Tibial artery (tissue), 4 donors: ENCODE measurements at places on chromosomes 2 and 18.

GRCh38 chr18:905948-906415 is 1.3 kb downstream of the ADCYAP1 start:
- DNase-seq = no peak

- DNase-seq = no peak
Measured at GRCh38 chr2:212921711-212922110, 229.7 kb downstream of the IKZF2 start.

DNA sequence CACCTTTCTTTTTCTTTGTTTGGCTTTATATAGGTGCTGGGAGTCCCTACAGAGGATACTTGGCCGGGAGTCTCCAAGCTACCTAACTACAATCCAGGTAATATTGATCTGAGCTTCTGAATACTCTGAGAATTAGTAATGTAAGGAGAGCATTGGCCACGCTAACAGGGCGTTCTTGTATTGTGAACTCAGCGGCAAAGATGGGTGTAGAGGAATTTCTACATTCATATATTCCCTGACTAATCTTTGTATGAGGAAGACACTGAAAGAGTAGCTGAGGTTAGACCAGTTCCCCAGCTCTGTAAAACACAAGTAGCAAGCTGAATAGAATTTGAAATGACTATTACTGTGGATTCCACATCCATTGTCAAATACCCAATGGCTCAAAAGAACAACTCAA is 48.5 kb downstream of the CDK15 start:
- DNase-seq = no peak

DNA sequence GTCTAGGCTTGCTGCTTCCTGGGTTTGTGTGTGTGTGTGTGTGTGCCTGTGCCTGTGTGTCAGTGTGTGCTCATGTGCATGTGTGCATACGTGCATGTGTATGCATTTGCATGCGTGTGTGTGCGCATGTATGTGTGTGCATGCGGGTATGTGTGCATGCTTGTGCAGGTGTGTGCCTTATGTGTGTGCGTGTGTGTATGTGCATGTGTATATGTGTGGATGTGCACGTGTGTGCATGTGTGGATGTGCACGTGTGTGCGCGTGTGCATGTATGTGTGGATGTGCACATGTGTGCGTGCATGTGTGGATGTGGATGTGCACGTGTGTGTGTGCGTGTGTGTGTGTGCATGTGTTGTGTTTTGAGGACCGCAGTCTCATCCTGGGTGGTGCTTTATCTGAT is 42.8 kb downstream of the LPIN1 start:
- no peak for DNase-seq

DNA sequence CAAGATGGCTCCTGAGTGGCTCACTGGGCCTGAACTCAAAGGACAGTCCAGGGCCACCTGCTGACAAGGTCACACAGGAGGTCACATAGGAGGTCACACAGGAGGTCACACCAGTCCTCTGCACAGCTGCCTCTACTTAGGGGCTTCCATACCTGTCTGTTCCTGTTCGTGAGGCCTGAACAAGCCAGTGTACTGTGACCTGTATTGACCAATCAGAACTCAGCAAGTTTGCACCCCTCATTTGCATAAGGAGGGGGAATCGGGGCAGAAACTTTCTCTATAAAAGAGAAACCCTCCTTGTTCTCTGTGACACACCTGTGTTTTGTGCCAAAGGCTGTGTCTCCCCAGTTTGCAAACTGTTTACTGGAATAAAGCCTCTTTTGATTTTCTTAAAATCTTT is 478.9 kb downstream of the EIPR1 start:
- DNase-seq = no peak

DNA sequence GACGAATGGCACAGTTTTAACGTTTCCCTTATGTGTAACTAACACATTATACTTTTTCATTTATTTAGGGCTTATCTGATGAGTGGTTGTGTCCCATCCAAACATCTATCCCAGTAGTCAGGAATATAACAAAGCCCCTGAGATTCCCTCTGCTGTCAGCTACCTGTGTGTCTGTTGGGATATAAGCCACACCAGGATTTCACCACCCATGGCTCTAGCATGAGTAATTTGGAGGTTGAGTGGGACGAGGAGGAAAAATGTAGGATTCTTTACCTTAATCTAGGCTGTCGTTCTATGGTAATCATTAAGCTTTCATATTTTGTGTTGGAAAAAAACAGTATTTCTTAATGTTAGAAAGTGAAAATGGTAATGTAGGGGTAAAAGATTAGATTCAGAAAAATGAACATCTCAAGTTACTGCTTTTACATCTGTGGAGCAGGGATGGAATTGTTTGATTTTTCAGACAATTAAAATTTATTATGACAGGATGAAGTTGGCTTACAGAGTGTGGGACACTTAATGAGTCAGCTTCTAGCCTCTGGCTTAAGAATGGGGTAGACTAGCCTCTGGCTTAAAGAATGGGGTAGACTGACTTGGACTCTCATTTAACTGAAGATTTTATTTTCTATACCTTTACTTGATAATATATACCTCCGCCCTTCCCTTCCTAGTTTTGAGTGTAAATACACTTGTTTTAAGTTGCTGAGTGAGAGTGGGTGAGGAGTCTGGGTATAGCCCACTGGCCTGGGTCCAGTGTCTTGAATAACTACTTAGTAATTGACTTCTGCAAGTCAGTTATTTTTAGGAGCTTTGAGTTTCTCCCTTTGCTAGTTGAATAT is 88.5 kb upstream of the RANBP2 start:
- no peak for DNase-seq

- DNase-seq = no peak
Measured at GRCh38 chr2:96977631-96978195, 8.7 kb downstream of the FAM178B start.

DNA sequence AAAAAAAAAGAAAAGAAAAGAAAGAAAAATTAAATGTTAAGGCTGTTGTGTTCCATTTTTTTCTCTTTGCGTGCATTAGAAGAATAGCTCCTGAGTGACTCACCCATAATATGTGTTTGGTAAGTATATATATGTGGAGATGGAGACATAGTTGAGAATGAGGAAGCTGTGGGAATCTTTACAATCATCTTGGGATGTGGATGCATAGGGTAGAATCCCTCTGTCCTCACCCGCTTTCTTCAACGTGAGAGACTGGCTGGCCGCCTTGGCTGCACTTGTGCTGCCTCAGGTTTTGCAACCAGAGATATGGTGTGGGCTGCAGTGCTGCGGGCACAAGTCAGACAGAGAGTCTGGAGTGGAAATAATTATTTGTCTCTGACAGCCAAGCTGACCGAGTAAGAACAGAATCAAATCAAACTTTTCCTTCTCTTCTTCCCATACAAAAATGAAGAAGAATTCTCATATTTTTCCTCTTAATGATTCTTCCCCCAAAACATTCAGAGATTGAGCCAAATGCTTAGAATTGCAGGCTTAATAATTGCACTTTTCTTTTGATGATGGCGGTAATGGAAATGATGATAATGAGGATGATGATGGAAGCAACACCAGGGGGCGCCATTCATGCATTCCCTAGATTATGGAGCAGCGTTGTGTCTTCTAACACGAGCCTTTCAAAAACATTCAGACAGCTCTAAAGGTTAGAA is 48.5 kb downstream of the SERPINB7 start:
- no peak for DNase-seq

DNA sequence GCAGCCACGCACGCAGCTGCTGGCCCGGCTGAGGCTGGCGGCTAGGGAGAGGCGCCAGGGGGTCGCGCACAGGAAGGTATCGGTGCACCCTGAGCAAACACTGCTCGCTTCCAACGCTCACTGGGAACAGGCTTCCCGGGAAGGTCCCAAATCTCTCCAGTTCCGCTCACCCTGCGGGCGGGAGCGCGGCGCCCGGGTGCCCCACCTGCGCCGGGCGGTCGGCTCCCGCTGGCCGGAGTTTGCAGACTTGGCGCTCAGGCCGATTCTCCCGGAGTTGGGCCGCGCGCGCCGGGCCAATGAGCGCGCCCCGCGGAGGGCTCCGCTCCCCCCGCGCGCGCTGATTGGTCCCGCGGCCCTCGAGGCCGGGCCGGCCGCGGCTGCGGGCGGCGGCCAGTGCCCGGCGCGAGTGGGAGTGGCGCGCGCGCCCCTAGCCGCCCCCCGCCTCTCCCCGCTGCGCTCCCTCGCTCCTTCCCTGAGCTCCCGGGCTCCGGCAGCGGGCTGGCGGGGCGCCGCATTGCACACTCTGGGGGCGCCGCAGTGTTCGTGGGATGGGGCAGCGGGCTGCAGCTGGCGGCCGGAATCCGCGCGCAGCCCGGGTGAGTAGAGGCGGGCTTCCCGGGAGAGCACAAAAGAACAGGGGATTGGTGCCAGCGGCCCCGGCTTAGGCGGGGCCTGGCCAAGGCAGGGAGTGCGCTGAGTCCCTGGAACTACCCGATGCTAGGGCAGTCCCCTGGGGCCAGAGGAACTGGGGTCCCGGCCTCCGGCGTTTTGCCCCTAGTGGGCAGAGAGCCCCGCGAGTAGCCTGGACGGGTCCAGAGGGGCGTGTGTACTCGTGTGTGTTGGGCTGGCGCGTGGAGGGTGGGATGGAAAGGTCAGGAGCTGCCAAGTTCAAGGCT is at the start of gene LYPD6:
Gene LYPD6, plus strand, starts transcription at position 461 of the 896 bp plus-strand sequence. CDS start 107,122 bp downstream, outside the sequence.
- peak; percentile 76 for DNase-seq

DNA sequence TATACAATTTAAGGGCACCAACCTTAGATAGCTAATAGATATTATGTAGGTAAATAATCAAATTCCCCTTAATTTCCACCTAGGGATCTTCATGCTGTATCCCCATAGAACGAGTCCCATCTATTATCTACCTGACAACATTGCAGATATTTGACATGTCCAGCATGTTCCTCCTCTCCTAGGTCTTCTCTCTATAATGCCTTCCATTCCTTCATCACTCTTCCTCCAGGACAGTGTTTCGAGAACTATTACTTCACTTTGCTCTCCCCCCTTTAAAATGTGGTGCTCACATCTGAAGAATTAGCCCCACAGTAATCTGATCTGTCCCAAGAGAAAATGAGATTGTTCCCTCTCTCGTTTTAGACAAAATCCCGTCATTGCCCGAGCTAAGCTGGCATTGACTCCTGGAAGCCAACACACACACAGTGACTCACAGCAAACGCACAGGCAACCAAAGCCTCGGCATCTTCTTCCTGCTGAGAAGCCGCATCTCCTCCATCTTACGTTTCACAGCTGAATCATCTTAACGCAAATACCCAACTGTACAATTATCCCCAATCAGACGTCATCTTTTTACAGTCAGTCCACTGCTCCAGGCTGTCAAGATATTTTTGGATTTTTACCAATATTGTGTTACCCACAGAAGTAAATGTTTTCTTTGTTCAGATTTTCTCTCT is 162.9 kb upstream of the AGAP1 start:
- DNase-seq = no peak

GRCh38 chr2:169365029-169365480 is 2.7 kb upstream of the LRP2 start:
- no peak for DNase-seq

DNA sequence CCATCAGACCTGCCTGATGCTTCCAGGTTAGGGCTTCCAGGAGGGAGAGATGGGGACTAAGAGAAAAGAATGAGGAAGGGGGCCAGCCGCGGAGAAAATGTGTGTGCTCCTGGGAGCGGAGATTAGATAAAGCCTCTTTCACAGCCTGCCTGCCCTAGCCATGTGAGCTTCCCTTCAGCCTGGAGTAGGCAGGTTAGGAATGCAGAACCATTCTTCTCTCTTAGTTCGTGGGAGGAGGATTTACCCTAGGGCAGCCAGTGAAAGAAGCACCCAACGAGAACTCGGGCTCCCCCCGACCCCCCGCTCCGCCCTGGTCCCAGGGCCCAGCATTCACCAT is 36.1 kb downstream of the POMC start:
- no peak for DNase-seq

GRCh38 chr2:144412709-144413108 is 107.2 kb downstream of the ZEB2 start:
- DNase-seq = no peak

DNA sequence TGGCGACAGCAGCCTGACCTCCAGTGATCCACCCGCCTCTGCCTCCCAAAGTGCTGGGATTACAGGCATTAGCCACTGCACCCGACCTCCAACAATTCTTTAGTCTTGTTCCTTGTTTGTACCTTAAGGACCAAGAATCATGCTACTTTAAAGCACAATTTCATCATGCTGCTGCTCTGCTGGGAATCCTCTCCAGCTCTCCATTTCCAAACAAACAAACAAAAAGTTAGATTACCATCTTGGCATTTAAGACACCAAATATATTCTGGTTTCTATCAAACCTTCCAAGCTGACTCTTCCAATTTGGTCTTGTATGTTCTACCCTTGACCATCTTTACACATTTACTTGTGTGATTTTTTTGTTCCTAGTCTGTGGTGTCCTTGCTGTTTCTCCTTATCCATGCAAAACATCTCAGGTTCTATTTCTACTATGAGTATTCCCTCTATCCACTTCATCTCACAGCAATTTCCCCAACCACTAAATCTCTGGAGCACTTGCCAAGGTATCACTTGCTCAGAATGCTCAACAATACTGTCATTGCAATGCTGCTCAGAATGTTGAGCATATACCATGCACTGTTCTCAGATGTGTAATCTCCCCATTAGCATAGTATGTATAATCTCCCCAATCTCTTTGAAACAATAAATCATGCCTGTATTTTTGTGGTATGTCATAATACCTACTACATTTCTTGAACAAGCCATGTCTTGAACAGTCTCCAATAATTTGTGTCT is 73.2 kb upstream of the GALNT5 start:
- DNase-seq = no peak

GRCh38 chr2:35281702-35282101 is 1073.9 kb upstream of the CRIM1 start:
- no peak for DNase-seq

GRCh38 chr18:76463358-76463757 is 31.7 kb downstream of the ZNF516 start:
- no peak for DNase-seq

DNA sequence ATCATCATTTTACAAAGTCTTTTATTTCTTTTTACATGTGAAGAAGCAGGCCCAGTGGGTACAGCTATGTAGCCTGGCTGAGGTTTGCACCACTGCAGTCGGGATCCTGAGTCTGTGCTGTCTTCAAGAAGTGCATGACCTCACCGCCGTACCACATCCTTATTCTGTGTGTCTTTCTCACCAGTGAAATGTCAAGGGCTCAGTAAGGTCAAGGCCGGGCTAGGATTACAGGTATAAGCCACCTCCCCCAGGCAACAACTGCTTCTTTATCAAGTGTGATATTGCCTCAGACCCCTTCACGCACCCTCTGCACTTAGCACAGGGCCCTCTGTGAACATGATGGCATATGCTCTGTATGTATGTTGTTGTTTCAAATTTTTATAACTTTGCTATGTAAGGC is 76.7 kb downstream of the PIEZO2 start:
- no peak for DNase-seq

DNA sequence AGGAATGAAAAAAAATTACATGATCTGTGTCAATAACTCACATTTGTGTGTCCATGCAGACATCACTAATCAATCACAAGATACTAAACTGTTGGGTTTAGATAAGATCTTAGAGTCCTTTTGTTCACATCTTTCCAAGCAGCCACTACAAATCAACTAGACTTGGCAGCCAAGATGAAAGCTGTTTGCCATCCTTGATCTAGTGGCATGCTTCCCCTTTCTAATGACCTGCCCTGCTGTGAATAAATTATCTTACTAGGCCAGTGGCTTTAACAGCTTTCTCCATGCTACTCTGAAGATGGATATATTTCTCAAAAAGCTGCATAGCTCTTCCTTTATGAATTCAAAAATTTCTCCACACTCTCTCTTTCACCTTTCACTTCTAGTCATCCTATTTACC is 1338.0 kb upstream of the ACVR2A start:
- no peak for DNase-seq
